ENCODE measurements at places on chromosomes 7 and 10.

DNA sequence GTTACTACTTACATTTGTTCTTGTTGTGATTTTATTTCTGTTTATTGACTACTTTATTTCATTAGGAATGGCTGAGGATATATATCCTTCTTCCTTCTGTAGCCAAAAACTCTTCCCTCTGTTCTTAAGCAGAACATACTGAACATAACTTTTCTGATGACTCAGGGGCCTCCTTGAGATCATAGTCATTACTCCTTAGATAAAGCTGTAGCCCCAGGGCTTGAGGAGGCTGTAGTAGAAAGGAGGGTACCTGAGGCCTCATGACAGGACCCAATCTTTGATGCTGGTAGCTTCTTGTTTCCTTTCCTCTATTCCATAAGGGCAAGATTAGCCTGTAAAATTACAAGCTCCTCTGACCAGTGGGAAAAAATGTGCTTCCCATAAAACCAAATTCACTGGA, 41.2 kb upstream of the FGFR2 start:
- no peak for DNase-seq

DNA sequence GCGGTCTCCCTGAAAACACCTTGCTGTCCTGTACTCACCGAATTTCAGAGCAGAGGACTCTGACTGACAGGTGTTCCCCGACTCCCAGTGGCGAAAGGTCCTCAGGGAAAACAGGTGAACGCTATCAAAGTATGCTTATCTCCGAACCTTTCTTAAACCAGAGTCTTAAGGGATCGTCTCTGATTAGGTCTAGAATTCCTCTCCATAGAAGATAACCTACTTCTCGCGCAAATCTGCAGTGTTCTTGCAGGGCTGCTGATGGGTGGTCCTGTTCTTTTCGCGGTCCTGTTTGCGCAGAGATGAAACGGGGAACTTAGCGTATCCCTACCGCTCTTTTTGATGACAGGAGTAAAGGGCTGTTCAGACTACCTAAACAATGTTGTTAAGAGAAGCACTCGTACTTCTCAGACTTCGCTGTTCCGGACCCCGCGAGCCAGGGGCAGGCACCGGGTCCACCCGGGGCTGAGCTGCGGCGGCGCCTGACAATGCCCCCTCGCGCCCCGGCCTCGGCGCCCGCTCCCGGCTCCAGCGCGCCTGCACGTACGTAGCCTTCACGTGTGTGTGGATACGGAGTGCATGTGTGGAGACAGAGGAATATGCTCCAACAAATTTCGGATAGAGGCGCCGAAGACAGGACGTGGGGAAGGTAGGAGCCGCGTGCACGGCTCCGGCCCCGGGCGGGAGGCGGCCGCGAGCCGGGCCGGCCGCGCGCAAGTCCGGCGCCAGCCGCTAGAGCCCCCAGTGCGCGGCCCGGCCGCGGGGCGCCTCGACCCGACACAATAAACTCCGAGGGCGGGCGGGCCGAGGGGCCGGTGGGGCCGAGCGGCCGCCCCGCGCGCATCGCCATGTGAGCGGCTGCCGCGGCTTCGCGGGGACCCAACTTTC, 766 bp upstream of the ZMYND11 start:
- DNase-seq, result no peak

GRCh38 chr7:140391634-140392033, 6.7 kb downstream of the SLC37A3 start:
- no peak for DNase-seq

DNA sequence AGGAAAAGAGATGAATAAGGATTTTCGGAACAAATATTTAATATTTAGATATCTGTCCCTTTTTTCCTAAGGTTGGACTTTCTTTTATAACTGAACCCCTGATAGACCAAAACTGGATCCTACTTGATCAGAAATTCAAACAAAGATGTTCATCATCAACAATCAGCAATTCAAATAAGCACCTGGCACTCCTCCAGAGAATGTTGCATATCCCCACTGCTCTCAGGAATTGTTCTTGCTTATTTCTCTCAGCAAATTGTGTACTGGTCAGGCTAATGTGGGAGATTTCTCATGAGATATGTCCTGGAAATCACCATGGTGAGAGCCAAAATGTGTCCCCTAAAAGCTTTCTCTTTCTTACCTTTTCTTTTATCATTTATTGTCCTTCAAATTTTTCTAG, 40.3 kb upstream of the LHFPL3 start:
- peak; percentile 53 for DNase-seq

DNA sequence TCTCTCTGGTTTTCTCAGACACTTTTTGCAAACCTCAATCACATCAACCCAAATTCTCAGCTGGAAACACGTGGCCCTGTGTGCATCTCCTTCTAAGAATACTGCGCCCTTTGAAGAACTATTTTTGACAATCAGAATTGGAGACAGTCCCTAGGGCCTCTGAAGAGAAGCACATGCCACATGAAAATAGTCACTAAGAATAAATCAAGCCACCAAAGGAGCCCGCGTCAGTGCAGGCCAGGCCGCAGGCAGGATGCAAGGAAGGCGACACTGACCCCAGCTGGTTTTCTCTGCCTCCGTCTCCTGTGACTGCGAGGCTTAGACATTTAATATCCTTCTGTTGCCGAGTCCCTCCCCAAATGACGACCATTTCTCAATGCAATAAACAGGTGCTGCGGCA, 88.0 kb upstream of the ADAM12 start:
- no peak for DNase-seq

DNA sequence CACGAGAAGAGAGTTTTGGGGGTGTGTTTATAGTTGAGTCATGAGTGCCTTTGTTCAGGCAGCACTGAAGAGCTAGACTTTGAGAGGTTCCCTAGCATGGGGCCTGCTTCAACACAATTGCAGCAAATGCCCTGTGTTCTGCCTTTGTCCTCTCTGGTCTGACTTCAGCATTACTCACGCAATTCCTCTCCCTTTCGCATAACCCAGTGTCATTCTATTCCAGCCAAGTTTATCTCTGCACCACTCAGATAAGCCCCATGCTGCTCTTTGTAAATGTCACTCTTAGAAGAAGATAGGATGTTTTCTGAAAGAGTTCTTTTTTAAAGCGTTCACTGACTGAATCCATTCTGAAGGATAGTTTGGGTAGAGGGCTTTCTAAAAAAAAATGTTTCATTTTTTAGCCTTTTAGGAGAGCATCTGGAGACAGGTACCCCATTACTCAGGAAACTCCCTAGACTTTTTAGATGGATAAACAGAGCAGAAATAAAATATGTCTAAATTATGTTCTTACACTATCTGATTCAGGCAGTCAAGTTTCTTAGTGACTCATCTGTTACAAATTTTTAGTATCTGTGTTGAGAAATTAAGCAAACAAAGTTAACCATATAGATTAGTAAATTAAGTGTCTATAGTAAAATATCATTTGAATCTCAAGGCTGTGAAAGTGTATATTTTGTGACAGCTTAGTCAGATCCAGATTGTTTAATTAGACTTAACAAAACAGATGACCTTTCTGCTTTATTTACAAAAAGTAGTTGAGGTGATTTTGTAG, 318.5 kb downstream of the GPR158 start:
- DNase-seq, result no peak

- peak; percentile 24 for DNase-seq
These were observed 43.7 kb downstream of the DNAJB9 start for GRCh38 chr7:108613147-108613948.

- DNase-seq, result no peak
These were observed 450.0 kb downstream of the SUGCT start for GRCh38 chr7:40584667-40585433.

DNA sequence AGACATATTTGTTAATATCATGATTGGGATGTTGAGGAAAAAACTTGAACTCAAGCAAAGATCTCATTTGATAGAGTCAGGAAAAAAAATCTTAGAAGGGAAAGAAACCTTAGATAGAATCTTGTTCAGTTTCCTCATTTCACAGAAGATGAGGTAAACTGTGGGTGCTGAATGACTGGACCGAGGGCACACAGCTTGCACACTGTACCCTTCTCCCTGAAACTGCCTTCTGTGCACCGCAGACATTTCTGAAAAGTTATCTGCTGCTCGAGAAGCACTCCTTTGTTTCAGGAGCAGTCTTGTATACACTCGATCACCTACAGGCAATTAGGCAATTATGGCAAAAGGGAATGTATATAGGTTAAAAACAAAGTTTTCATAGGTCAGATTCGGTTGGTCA, 167.4 kb downstream of the SKAP2 start:
- no peak for DNase-seq

DNA sequence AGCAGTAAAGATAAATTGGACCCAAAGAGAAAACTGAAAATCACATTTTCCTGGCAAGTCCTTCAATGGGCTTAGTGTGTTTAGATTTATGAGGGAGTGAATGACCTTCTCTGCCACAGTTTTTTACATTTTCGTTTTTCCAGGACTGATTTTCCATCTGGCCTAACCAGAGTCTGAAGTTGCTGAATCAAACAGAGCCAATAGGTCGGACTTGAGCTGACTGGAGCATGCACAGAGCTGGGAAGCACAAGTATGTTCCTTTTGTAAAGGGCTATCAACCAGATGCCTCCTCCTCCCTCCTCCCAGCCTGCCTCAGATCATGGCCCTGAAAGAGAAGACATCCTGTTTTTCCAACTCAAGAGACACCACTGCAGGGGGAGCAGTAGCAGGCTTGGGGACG, 126.0 kb upstream of the ANKRD1 start:
- DNase-seq, result no peak

- no peak for DNase-seq
These were observed 15.9 kb upstream of the ACBD5 start for GRCh38 chr10:27256299-27257189.

GRCh38 chr7:95772298-95772770, at the start of gene DYNC1I1:
DYNC1I1 (plus strand) TSS chr7:95772554; CDS start chr7:95804730, 32,176 bp downstream.
- peak; percentile 76 for DNase-seq
